Anterior cingulate cortex (tissue), 58 donors: ENCODE measurements at places on chromosomes 5 and 9.
A peak's percentile ranks its signal among the peaks of the same experiment; 100 is the strongest.

- no peak for DNase-seq
Observed at GRCh38 chr9:109408759-109409462, 88.1 kb upstream of the EPB41L4B start.

GRCh38 chr9:130212543-130213297, 40.5 kb downstream of the NCS1 start:
- DNase-seq: peak; percentile 47

GRCh38 chr9:86176468-86176867, 77.1 kb upstream of the GOLM1 start:
- DNase-seq: no peak

DNA sequence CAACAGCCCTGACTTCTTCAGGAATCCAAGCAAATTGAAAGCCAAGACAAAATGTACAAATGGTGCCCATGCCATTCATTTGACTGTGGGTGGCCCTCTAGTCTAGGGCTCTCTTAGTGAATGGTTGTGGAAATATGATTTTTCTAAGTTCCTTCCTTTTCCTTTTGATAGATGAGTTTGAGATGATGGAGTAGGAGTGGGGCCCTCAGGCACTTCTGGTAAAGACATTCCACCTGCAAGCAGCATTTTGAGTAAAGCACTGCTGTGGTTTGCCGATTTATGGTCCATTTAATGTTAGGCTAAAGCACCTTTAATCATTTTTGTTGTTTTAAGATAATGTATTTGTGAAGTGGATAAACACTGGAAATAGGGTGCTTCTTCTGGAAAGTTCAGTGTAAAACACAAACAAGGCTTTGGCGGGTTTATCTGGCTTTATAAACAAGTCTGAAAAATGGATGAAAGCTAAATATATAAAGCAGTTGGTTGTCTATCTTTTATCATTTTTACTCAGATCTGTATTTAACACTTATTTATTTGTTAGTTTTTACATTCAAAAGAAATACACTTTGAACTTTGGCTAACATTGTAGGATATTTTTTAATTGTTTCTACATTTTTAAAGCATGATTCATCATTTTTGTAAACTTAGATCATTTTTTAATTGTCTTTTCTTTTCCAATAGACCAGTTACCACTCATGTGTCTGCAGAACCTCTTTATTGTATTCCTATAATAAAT, 213.5 kb downstream of the PJA2 start:
- no peak for DNase-seq

DNA sequence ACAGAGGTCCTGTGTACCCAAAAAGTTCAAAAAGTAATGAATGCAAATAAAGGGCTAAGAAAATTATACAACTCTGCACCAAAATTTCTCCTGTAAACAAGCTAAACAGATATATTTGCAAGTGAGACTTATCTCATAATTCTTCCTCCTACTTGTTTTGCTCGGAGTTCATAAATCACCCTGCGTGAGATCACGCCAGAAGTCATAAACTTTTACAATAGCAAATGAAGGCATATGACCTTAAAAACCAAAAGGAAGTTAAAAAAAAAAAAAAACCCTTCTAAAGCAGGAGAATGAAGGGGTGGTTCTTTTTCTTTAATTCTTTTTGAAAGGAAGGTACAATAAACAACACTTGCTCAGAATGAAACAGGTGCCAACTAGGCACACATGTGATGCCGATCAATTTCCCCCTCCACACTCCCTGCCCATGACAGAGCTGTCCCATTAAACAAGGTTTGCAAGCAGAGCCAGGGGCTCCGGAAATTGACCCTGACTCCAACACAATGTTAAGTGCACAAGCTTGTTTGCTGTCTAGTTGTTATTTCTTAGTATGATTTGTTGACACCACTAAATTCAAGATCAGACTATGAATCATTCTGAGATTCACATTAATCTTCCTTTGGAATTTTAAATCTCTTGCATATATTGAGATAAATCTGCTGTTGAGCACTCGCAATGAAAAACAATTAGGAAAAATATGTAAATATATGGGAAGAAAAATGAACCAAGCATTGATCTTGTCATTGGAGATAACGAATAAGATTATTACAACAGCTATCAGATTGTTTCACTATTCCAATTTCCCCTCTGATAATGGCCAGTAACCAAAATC, 46.3 kb downstream of the DROSHA start:
- DNase-seq: no peak

- DNase-seq: no peak
Observed at GRCh38 chr5:77394064-77394715, 97.9 kb downstream of the WDR41 start.

DNA sequence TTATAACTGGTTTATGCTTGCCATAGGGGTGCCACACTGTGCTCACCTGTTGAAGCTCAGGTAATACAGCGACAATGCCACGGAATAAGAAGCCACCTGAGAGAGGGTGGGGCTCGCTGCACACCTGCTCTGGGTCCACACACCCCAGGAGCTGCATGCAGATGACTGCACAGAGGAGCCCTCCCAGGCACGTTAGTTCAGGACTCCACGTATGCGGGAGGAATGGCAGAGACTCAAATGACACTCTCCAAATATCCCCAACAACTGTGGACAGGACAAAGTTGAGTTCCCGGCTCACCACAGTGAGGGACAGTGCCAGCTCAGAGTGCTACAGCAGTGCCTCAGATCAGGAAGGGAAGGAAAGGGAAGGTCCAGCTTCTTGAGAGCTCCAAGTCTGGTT, 5.8 kb upstream of the FCN1 start:
- DNase-seq: no peak

DNA sequence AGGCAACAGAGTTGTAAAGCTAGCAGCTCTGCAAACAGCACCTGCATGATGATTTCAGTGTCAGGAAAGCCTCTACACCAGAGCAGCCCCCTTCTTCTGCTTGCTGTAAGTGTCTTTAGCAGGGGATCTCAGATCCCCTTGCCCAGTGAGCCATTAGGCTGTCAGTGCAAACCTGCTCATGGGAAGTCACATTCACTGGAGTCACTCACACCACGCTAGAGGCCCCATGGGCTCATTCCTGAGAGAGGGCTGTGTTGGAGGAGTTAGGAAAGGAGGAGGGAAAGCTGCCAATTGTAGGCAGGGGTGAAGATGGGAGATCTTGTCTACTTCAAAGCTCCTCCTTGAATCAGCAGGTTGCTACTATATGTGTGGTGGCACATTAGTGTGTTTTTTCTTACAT, 275.2 kb downstream of the SMARCA2 start:
- DNase-seq: no peak
